ENCODE measurements at places on chromosomes 16 and 17.

GRCh38 chr16:85888405-85889331 lies 10.3 kb upstream of the IRF8 start:
- DNase-seq: peak; percentile 77

DNA sequence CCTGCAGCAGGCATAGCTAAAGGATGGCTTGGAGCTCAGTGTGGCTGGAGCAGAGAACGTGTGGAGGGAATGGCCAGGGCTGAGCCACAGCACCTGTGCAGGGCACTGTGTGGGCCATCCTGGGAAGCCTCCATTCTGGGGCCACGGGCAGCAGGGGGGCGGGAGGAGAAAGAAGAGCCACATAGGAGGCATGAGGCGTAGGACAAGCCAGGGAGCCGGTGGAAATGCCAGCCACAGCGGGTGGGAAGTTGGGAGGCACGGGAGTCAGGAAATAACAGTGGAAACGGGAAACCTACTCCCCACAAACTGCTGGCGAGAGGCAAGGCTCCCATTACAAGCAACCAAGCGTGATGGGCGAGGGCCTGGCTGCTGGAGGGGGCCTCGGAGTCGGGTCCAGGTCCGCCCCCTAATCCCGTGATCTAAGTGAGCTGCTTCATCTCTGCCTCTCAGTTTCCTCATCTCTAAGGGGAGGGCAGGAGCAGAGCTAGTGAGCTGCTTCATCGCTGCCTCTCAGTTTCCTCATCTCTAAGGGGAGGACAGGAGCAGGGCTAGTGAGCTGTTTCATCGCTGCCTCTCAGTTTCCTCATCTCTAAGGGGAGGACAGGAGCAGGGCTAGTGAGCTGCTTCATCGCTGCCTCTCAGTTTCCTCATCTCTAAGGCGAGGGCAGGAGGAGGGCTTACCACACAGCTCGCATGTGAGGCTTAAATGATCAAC lies 104.9 kb downstream of the ADCY9 start:
- DNase-seq: no peak

DNA sequence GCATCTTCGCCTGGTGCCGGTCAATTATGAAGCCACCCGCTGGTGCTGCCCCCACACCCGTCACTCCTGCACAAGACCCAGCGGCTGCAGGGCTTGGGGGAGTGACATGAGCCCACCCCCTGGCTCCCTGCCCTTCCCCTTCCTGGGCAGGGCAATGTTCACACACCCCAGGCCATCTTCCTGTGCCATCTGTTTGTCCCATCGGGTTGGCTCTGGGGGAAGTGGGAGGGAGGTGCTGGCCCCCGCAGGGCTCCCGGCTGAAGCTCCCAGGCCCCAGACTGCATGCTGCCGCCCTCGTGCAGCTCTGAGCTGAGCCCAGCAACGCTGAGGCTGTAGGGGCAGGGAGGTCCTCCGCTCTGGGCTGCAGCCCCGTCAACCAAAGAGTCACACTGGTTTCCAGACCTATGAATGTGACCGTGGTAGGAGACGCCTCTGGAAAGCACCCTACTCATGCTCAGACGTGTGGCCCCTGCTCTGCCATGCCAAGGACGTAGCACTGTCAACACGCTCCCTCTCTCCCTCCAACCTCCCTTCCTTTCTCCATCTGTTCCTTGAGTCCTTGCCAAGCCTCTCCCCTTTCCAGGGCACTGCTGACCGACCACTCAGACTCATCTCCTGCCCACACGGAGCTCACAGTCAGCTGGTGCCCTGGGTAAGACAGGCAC lies 140.4 kb downstream of the ENGASE start:
- no peak for DNase-seq

GRCh38 chr17:68097161-68097805 lies 61.7 kb downstream of the KPNA2 start:
- DNase-seq: no peak

DNA sequence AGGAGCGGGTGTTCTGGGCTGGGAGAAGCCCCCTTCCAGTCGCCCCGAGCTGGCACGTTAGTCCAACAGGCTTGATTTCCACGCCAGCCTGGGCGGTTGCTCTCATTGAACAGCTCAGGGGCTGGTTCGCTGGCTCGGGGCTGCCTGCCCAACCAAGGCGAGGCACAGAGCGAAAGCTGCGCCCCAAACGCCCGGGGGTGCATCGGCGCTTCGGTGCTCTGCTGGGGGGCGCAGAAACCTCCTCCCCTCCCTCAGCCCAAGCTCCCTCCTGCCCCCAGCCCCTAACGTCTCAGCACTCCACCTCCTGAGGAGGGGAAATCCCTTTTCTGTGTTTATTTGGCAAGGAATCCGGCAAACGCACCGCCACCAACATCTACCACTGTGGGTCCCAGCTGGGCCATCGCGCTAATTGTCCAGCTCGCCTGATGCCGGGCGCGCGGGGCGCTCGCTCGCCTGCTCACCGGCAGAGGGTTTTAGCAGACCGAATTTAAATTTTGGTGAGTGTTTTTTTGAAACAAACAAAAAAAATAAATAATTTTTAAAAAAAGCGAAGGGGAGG lies 29.5 kb upstream of the RBFOX1 start:
- DNase-seq: no peak

- no peak for DNase-seq
Observed at GRCh38 chr17:81009136-81009535, 17.5 kb downstream of the CHMP6 start.

- DNase-seq: peak; percentile 80
Observed at GRCh38 chr17:39231591-39232551, 6.1 kb upstream of the STAC2 start.

- DNase-seq: no peak
Observed at GRCh38 chr17:21377705-21378396, 1.7 kb downstream of the KCNJ12 start.

DNA sequence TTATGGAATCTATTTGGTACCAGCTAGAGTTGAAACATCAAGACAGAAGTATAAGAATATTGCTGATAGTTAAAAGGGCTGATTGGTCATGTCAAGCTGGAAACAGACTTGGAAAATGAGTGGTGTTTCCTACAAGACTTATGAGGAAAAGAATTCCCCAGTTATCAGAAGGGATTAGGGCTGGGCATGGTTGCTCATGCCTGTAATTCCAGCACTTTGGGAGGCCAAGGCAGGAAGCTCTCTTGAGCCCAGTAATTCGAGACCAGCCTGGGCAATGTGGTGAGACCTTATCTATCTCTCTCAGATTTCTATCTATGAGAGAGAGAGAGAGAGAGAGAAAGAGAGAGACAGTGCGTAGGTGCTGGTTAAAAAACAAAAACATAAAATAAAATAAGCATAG lies 139.5 kb upstream of the PMFBP1 start:
- DNase-seq: no peak

DNA sequence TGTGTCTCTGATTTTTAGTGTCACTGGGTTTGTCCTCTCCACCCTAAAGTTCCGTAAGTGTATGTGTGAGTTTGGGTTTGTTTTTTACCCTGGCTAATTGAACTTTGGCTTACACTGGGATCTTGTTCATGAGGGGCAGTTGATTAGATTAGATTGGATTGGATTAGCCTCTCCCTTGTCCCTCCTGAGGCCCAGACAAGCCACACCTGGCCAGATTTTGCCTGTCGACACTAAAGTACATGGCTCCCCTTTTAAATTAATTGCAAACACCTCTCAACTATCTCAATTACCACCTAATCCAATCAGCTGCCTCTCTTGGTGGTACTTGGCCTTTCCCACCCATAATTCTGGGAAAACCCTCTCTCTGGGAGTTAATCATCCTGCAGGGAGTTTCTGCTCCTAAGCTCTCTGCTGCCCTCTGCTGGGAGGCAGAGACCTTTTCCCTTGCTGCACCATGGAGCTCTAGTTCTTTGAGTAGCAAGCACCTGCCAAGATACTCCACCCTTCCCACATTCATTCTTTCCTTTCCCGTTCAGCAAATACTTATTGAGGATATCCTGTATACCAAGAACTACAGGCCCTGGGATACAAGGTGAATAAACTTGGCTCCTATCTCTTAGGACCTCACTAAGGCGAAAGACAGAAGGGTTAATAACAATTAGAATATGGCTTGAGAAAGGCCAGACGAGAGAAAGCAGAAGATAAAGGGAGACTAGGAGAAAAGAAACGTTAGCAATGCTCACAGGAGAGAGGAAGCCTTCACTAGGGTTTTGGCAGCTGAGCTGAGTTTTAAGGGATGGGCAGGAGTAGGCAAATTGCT lies 60.0 kb upstream of the MPHOSPH6 start:
- peak; percentile 52 for DNase-seq

- peak; percentile 96 for DNase-seq
Observed at GRCh38 chr16:2964475-2965336, 631 bp downstream of the KREMEN2 start.

GRCh38 chr16:85259832-85260167 lies 147.5 kb upstream of the CIBAR2 start:
- no peak for DNase-seq

DNA sequence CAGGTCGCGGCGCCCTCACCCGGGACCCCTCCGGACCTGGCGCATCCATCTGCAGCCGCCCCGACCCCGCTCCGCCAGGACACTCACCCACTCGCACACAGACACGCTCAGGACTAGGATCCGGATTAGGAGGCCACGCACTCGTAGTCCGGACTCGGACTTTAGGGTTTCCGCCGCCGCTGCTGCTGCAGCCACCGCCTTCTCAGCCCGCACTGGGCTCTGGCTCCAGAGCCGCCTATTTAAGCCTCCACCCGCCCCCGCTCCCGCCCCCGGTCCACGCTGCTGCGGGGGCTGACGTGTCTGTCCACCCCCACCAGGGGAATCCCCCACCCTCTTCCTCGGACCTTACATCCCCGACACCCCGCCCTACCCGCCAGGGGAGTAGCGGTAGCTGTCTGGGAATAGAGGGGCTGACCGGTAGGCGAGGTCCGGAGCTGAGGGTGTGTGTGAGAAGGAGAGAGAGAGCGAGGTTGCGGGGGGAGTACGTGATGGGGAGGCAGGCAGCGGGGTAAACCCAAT lies at the start of gene RRAD:
Gene RRAD (minus strand): TSS at position 214 of the 519 bp plus-strand sequence. CDS start 356 bp downstream, outside the sequence.
- peak; percentile 63 for DNase-seq

GRCh38 chr16:89093602-89094251 lies at the start of gene ACSF3:
Gene ACSF3, plus strand, starts transcription at chr16:89093852. Its CDS starts 6,830 bp downstream, at chr16:89100682.
- peak; percentile 95 for DNase-seq

DNA sequence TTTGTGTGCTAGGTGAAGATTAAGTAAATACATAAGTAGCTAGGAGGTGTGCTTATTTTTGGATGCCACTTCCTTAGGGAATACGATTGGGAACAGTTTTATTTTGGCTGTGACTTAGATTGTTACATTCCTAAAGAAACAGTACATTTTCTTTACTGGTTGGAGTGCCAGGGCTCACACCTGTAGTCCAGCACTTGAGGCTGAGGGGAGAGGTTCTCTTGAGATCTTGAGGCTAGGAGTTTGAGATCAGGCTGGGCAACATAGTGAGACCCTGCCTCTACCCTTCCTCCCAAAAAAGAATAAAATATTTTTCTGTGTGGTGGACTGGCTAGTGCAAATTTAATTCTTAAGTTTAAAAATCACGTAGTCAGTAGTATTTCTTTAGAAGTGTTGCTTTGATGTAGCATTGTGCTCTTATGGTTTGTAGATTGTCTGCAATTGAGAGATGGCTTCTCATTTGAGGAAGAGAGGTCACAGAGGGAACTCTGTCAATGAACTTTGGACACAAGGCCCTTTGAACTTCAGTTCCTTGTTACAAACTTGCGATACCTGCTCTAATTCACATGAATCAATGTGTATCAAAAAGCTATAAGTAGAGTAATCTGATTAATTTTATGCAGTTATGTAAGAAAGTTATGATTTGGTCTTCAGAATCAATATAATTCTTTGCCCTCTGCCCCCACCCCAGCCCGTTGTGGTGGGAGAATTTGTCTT lies 7.1 kb downstream of the HAPSTR1 start:
- DNase-seq: no peak
